ENCODE measurements at places on chromosomes 3 and 15. TPM values are rescaled to one million over a fixed set of nuclear protein-coding genes. Genes with fewer than 3 reads are reported as not detected.

- no peak overlapping the region for H3K27ac ChIP-seq
- H3K27me3 ChIP-seq = no peaks in the 10 kb centered on the region
- H3K36me3 ChIP-seq = no peaks in the 10 kb centered on the region
- no peaks in the 10 kb centered on the region for H3K4me1 ChIP-seq
- DNase-seq = no peak
- H3K4me3 ChIP-seq = no peak overlapping the region
Measured at GRCh38 chr3:106860182-106860581, 517.1 kb upstream of the CCDC54 start.

The KLHL25 gene
- total RNA-seq = 3.3 TPM

- peaks cover 10% of the 10 kb centered on the region for H3K4me1 ChIP-seq
- no peak overlapping the region for H3K27ac ChIP-seq
- no peaks in the 10 kb centered on the region for H3K27me3 ChIP-seq
Measured at GRCh38 chr3:2937592-2937991, 172.6 kb downstream of the IL5RA start.

The FGF12 gene
- total RNA-seq = not detected

The USP50 gene
- total RNA-seq = not detected

DNA sequence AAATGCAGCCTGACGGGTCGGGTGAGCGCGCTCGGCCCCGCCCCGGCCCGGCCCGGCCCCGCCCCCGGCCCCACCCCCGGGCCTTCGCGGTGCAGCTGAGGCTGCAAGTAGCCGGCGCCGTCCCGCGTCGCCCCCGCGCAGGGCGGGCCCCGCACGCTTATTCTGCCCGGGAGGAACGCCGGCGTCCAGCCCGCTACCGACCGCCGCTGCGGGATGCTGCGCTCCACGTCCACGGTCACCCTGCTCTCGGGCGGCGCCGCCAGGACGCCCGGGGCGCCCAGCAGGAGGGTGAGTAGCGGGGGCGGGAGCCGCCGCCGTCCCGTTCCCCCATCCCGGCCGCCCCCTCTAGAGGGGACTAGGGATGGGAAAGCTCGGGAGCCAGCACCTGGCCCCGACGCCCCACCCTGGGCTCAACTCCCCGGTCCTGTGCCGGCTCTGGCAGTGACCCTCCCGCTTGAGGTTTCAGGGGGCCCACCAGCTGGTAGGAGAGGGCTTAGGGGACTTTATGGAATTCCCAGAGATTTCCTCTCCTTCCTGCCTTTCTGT lies at the start of gene MYZAP:
Gene MYZAP (plus strand): TSS at position 83 of the 546 bp plus-strand sequence. CDS start 131 bp downstream, at position 214.
- no peak within 1 kb of the TSS for H3K27ac ChIP-seq
- DNase-seq = no peak
- no peaks in the 10 kb centered on the region for H3K27me3 ChIP-seq
- H3K36me3 ChIP-seq = no peaks in the 10 kb centered on the region
- no peaks in the 10 kb centered on the region for H3K4me1 ChIP-seq

DNA sequence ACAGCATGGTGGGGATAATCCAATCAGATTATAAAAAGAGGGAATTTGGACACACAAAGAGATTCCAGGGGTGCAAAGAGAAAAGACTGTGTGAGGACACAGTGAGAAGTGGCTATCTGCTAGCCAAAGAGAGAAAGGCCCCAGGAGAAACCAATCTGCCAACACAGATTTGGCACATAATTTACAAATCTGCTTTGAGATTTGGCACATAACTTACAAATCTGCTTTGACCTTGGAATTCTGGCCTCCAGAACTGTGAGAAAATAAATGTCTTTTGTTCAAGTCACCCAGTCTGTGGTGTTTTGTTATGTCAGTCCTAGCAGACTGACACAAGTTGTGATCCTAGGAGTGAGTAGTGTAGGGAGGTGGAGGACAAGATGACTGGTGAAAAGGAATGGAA lies 3.5 kb upstream of the TM4SF18 start:
- no peak overlapping the region for H3K4me3 ChIP-seq
- no peaks in the 10 kb centered on the region for H3K4me1 ChIP-seq
- H3K27ac ChIP-seq = no peak overlapping the region
- H3K36me3 ChIP-seq = no peaks in the 10 kb centered on the region

DNA sequence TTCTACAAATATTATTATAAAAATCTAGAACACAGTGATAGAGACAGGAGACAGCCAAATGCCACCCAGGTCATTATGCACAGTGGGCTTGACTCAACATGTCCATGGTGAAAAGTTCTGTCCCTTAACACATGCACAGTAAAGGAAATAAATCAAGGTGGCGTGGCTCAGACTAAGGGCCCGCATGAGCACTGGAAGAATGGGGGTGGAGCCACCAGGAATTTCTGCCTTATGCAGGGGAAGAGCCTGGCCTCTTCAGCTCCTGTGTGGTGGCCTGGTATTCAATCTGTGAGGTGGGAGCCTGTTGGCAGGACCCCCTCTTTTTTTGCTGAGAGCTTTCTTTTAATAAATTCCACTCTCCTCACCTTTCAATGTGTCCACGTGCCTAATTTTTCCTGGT lies 17.2 kb upstream of the SPG21 start:
- H3K36me3 ChIP-seq = peaks cover 16% of the 10 kb centered on the region
- no peak for DNase-seq
- H3K27ac ChIP-seq = no peak overlapping the region

DNA sequence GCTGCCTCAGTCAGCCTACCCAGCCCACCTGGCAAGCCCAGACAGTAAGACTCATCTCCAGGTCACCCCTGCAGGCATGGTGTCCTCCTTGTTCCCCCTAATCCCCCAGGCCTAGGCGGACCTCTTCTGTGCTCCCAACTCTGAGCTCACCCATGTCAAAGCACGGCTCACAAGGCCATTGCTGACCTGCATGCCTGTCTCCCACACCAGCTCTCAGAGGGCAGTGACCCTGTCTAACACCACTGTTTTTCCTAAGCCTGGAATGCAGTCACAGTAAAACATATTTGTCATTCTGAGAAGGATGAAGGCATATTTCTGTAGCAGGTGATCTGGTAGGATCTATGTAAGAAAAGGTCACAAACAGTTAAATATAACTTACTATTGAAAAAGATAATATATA lies 110.3 kb upstream of the HACD2 start:
- no peaks in the 10 kb centered on the region for H3K36me3 ChIP-seq
- no peak overlapping the region for H3K27ac ChIP-seq
- no peaks in the 10 kb centered on the region for H3K27me3 ChIP-seq
- no peak overlapping the region for H3K4me3 ChIP-seq

- H3K4me3 ChIP-seq = 0 out of 2 replicates have a peak overlapping the region, but pooled peaks have one; percentile 30
- H3K27ac ChIP-seq = no peak overlapping the region
- no peaks in the 10 kb centered on the region for H3K27me3 ChIP-seq
- H3K4me1 ChIP-seq = peaks cover 13% of the 10 kb centered on the region
- no peak for DNase-seq
Measured at GRCh38 chr3:126983653-126984390, 907 bp downstream of the PLXNA1 start.

DNA sequence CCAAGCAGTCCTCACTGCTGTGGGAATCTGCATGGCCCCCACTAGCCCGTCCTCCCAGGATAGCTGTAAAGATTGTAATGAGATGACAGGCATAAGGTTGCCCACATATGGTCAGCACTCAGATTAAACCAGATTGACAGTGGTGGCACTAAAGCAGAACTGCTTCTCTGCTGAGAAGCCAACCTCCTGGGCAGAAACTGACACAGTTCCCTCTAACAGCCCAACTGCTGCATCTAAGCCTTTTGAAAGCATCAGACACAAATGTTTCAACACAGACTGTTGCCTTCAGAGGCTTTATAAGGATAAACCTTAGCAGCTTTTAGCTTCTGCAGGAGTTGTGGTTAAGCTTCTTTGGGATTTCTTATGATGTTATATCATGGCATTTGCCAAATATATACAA lies 13.0 kb downstream of the DCLK3 start:
- H3K4me1 ChIP-seq = no peaks in the 10 kb centered on the region
- no peak overlapping the region for H3K4me3 ChIP-seq
- H3K36me3 ChIP-seq = no peaks in the 10 kb centered on the region
- H3K27ac ChIP-seq = no peak overlapping the region

The ERC2 gene
- 3.7 TPM for total RNA-seq

The BOC gene
- 0.47 TPM for total RNA-seq

- H3K36me3 ChIP-seq = no peaks in the 10 kb centered on the region
- H3K27ac ChIP-seq = no peak overlapping the region
- no peaks in the 10 kb centered on the region for H3K27me3 ChIP-seq
- DNase-seq = no peak
Measured at GRCh38 chr3:185153171-185153771, 411 bp upstream of the C3orf70 start.

The FAM81A gene
- total RNA-seq = 0.76 TPM

- DNase-seq = peak; percentile 68
- peaks cover 10% of the 10 kb centered on the region for H3K4me1 ChIP-seq
- H3K27me3 ChIP-seq = no peaks in the 10 kb centered on the region
- H3K36me3 ChIP-seq = no peaks in the 10 kb centered on the region
- no peak overlapping the region for H3K4me3 ChIP-seq
- H3K27ac ChIP-seq = no peak overlapping the region
Measured at GRCh38 chr15:91268510-91268909, 168.5 kb downstream of the SV2B start.

GRCh38 chr3:56800130-56800831 lies 1.5 kb downstream of the ARHGEF3 start:
- no peak overlapping the region for H3K4me3 ChIP-seq
- no peaks in the 10 kb centered on the region for H3K36me3 ChIP-seq
- no peak overlapping the region for H3K27ac ChIP-seq
- H3K4me1 ChIP-seq = peaks cover 21% of the 10 kb centered on the region
- no peaks in the 10 kb centered on the region for H3K27me3 ChIP-seq

GRCh38 chr15:63979262-63979793 lies 67.0 kb downstream of the DAPK2 start:
- H3K27me3 ChIP-seq = no peaks in the 10 kb centered on the region
- H3K4me3 ChIP-seq = no peak overlapping the region
- peak overlapping the region; percentile 96 for H3K27ac ChIP-seq
- no peak for DNase-seq
- peaks cover 72% of the 10 kb centered on the region for H3K4me1 ChIP-seq
- no peaks in the 10 kb centered on the region for H3K36me3 ChIP-seq

- H3K4me3 ChIP-seq = no peak overlapping the region
- DNase-seq = no peak
- no peaks in the 10 kb centered on the region for H3K27me3 ChIP-seq
- no peaks in the 10 kb centered on the region for H3K4me1 ChIP-seq
- H3K27ac ChIP-seq = no peak overlapping the region
Measured at GRCh38 chr15:93185796-93186195, 96.8 kb upstream of the RGMA start.

The SERINC4 gene
- total RNA-seq = not detected

- H3K27ac ChIP-seq = peak overlapping the region; percentile 23
- peaks cover 21% of the 10 kb centered on the region for H3K4me1 ChIP-seq
- no peaks in the 10 kb centered on the region for H3K27me3 ChIP-seq
- DNase-seq = no peak
- no peak overlapping the region for H3K4me3 ChIP-seq
- peaks cover 25% of the 10 kb centered on the region for H3K36me3 ChIP-seq
Measured at GRCh38 chr15:90782442-90782841, 65.3 kb downstream of the BLM start.

DNA sequence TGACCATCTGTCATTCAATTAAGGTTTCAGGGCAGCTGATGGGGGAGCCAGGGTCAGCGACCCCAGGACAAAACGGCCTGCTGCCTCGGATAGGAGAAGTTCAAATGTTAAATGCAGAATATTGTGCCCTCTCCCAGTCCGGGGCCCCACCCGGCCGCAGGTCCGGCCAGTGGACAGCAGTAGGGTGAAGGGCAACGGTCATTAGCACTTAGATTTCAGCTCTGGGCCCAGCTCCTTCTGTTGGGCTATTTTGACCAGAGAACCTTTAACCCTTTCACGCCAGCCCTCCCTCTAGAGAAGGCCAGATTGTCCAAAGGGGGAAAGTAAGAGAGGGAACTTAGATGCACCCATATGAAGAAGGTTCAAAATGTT lies 16.1 kb upstream of the ONECUT1 start:
- H3K27me3 ChIP-seq = no peaks in the 10 kb centered on the region
- H3K4me1 ChIP-seq = no peaks in the 10 kb centered on the region
- H3K4me3 ChIP-seq = no peak overlapping the region
- DNase-seq = no peak

The C3orf70 gene
- total RNA-seq = not detected

DNA sequence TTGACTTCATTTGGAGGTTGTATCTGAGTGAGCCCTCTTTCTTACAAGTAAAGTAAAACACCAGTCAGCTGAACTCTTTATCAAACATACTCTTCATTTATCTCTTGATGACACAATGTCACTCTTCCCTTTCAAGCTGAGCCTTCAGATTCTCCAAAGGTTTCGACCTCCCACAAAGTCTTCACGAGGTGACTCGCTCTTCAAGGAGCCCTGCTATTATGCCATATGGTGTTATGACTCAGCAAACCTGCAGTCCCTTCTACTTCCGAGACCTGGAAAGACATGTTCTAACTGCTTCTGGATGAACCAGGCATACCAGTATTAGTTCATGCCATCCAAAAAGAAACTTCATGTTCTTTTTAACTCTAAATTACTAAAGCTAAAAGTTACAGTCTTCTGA lies 23.1 kb downstream of the AADAC start:
- DNase-seq = no peak
- H3K27me3 ChIP-seq = no peaks in the 10 kb centered on the region
- no peaks in the 10 kb centered on the region for H3K36me3 ChIP-seq

The AADAC gene
- total RNA-seq = not detected

The ALPK3 gene
- total RNA-seq = under 0.01 TPM

DNA sequence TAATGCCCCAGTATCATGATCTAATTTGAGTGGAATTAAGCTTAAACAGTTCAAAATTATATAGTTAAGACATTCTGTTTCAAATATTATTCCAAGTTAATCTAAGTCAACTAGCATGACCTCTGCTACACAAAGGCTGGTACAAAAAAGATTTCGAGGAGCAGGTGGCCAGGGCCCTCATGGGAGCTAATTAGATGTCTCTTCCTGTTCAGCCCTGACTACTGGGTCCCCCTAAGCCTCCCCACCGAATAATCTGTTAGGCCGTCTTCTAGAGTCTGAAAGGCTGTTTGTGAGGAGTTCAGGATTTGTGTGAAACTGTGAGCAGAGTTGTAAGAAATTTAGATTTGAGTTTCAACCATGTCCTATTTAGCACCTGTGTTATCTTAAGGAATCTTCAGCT lies 75.4 kb downstream of the PPM1L start:
- no peak overlapping the region for H3K27ac ChIP-seq
- no peaks in the 10 kb centered on the region for H3K36me3 ChIP-seq
- H3K4me1 ChIP-seq = no peaks in the 10 kb centered on the region
- H3K4me3 ChIP-seq = no peak overlapping the region
- no peak for DNase-seq

DNA sequence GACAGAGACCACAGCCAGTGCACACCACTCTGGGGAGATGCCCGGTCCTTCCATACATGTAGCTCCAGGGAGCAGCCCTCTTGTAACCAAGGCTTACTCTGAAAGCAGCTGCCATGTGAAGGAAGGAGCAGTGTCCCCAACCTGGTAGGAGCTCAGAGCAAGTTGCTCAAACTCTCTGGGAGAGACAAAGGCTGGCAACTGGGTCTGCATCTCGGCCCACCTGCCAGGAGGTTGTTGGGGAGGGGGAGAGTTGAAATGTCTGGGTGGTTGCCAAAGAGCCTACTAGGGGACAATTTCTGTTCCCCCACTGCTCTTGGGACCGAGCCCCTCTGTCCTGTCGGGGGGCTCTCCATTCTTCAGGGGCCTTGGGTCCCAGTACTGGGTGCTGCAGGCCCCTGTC lies 309.9 kb downstream of the TLE3 start:
- no peak overlapping the region for H3K4me3 ChIP-seq
- H3K27ac ChIP-seq = no peak overlapping the region
- H3K4me1 ChIP-seq = peaks cover 6% of the 10 kb centered on the region
- no peaks in the 10 kb centered on the region for H3K36me3 ChIP-seq

The MYO5C gene
- 0.58 TPM for total RNA-seq

The ACKR2 gene
- total RNA-seq = 0.43 TPM
